ENCODE measurements at places on chromosomes 11 and 22.

DNA sequence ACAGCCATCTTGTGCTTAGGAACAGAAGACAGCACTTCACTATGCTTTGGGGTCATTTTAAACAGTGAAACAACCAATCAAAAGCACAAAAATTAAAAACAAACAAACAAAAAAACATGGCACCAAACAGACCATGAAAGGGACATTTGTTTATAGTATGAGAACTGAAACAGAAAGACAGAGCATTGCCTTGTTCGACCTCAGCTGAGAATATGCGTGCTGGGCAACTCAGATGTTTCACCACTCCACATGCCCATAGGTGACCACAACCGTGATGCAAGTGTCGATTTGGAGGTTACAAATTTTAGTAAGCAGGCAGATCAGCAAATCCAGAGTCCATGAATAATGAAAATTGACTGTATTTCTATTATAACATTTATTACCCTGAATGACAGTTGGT, 30.0 kb downstream of the NNMT start:
- no peak for DNase-seq

DNA sequence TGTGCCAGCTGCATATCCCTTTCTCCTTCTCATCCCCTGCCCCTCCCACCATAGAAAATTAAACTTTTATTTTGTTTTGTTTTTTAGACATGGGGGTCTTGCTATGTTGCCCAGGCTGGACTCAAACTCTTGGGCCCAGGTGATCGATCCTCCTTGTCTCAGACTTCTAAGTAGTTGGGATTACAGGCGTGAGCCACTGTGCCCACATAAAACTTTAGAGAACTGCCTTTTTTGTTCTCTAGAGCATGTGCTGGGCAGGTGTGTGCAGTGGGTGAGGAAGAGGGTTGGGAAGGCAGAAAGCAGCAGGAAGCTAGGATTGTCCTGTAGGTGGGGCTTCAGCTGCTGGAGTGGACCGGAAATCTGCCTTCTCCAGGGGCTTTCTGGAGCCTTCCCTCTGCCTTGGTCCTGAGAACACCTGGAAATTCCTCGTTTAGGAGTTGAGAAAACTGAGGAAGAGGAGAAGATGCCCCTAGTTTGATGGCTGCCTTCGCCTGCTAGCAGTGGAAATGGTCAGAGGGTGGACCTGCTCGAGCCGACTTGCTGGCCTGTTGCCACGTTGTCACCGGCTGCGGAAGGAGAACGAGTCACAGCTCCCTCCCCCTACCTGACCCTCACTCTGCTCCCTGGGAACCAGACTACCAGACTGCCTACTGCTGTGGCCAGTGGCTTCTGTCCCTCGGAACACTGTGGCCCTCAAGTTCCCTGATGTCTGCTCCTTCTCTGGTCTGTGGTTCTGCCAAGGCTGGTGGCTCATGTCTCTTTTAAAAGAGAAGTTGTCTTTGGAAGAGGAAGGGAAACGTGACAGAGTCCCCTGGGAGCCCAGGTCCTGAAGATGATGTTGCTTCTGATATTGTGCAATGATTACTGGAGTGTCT, 4.0 kb downstream of the ST14 start:
- no peak for DNase-seq

- DNase-seq, result no peak
Measured at GRCh38 chr11:112448806-112449205, 188.1 kb upstream of the PLET1 start.

- DNase-seq, result no peak
Measured at GRCh38 chr11:27672836-27673464, 27.3 kb downstream of the BDNF start.

DNA sequence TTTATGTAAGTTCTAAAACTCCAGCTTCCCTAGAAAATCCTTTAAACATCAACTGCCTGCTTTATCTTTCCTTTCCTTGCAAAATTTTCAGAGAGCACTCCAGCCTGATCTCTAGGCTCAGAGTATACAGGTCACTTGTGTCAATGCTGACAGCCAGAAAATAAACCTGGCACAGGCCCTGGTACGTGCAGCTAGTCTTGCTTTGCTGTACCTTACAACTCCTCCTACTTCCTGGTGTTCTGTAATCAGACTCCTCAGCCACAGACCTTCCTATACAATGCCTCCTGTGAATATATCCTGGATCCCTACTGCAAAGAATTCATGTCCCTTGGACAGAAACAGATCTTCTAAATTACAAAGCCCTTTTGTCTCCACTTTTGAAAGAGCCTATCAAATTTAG, 24.2 kb upstream of the TMEM123 start:
- DNase-seq, result no peak

DNA sequence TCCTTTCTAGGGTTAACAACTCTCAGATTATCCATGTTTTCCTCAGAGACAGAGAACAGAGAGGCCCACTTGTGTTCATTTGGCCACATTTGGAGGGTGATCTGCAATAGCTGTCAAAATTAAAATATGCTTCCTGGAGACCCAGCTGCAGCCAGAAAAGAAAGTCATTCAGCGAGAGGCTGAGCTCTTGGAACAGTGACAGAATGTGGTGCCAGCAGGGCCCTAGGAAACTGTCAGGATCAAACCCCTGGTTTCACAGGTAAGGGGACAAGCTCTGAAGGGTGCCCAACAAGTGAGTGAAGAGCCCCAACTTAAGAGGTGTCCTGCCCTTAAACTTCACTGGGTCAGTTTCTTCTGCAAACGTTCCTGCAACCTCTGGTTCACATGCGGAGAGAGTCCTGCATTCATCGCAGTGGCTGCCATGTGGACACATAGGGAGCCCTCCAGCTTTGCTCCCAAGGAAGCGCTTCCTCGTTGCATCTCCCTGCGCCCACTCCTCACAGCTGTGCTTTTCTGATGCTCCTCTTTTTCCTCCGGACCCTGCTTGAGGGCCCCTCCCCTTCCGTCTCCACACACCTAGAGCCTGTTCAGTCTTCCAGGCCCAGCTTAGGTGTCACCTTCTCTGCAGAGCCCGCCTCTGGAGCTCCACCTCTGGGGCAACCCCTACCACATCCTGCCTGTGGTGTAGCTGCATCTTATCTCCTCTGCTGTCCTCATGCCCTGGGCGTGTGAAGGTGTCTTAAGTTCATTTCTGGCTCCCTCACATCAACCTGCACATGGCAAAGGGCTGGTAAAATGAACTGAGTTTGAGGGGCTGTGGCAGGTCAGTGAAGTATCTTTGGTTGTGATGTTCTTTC, 3.9 kb downstream of the UCP3 start:
- DNase-seq, result no peak

- DNase-seq, result no peak
Measured at GRCh38 chr22:39317775-39318506, 1.5 kb downstream of the RPL3 start.

DNA sequence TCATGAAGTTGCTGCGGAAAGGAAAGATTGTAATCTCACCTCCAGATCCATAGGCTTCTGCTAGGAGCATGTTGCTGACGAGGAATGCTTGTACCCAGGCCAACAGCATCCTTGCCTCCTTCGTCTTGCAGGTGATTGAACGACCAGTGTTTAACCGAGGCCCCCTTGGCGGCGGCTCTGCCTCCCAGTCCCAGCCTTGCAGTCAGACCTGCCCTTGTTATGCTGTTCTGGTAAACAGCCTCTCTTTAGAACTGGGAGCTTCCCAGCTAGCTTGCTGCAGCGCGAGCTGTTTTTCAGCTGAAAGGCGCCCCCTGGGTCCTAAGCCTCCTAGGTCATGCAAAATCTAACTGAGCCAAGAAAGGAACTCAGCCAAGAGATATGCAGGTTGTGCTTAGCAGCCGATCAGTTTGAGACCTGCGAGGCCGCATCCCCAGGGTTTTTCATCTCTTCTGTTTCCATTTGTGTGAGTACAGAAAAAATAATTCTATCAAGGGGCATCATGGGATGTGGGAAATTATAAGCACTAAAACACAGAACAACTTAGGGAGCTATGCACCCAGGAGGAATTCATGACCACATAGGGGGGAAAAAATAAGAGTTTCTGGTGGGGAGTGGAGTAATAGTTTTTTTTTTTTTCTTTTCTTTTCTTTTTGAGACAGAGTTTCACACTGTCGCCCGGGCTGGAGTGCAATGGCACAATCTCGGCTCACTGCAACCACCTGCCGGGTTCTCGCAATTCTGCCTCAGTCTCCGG, at the start of gene PIK3IP1:
TSS of gene PIK3IP1 (minus strand) at position 253 of the 754 bp plus-strand sequence. CDS start at position 109, 144 bp downstream.
- DNase-seq, result peak; percentile 69

DNA sequence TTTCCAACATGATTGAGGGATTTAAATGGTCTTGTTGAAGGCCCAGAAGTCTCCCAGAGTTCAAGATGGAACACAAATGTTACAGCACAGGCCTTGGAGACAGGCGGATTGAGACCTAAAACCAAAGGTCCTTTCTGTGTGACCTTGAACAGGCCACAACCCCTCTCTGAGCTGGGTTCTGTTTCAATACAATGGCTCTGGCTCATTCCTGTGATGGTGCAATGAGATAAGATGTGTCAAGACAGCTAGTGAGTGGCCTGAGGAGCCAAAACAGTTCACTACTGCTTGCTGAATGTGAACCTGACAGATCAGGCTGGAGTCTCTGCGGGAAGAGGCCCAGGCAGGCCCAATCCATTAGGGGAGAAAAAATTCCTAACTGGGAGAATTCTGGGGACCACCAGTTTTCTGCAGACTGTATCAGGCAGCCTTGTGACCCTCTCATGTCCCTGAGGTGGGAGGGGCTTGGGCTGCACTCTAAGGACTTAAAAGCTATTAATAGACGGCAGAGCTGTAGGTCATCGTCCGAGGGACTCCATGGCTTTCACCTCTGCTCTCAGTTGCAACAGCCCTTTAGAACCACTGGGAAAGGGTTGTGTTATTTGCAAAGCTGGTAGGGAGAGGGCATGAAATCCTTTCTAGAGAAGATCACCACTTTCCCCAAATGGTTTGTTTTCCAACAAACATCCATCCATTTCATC, 126.1 kb upstream of the TEAD1 start:
- no peak for DNase-seq

- DNase-seq, result no peak
Measured at GRCh38 chr11:30333405-30333804, 10.5 kb downstream of the ARL14EP start.

DNA sequence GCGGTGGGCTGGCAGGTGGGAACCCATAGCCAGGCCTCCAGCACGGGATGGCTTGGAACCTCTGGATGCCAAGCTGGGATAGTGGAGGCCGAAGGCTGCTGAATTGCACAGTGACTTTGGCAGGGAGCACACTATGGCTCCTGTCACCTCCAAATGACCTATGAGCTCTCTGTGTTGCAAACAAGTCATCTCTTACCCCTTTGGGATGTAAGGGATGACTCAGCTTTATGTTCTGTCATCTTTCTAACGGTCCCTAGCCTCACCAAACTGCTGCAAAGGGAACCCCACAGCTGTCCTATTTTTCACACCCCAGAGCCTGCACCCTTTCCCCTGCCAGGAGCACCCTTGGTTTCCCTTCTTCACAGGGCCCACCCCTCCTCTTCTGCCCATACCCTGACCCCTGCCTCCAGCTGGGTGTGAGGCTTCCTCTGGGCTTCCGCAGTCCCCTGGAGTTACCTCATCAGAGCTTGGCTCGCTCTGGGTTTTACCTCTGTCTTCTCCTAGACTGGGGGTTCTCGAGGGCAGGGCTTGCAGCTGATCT, 2.7 kb upstream of the SCUBE1 start:
- no peak for DNase-seq

DNA sequence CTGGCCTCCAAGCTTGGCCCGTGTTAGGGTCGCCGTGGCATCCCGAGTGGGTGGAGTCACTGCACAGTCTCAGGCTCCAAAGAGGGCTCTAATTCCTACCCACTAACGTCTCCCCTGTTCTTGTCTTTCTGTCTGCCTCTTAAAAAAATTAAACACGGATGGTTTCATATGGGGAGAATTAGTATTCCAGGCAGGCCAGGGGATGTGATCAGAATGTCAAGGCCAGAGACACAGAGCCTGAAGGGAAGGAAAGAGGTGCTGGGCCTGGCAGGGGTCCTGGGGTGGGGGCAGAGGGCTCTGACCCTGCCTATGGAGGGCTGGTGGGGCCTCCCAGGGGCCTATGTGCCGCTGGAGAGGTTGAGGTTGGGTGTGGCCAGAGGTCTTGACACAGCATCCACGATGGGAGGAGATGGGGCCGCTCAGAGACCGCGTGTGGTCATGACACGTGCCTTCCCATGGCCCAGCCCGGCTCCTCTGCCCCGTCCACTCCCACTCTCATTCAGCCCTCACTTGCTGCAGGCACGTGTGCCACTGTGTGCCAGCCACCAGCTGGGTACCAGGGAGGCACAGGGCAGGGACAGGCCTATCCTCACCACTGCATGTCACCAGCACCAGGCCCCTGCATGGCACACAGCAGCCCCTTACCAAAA, 56.5 kb downstream of the FLRT1 start:
- DNase-seq, result no peak

GRCh38 chr22:48700566-48701295, 1126.9 kb downstream of the BRD1 start:
- DNase-seq, result no peak

DNA sequence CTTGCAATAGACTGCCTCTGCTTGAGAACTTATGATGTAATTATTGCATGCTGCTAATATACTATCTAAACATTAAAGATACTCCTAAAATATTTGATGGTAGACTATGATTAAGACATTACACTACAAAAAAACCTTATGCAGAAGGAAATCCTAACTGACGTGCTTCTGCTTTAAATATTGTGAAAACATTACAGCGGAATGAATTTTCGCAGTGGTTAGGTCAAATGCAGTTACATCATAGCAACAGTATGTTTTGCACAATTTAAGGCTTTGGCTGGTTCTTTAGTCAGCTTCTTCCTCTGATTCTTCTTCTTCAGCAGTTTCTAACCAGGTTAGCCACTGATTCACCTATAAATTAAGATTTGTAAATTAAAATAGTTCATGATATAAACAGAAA, 11.2 kb downstream of the EIF4G2 start:
- DNase-seq, result no peak

- DNase-seq, result no peak
Measured at GRCh38 chr22:46054091-46055073, 77.4 kb upstream of the WNT7B start.

DNA sequence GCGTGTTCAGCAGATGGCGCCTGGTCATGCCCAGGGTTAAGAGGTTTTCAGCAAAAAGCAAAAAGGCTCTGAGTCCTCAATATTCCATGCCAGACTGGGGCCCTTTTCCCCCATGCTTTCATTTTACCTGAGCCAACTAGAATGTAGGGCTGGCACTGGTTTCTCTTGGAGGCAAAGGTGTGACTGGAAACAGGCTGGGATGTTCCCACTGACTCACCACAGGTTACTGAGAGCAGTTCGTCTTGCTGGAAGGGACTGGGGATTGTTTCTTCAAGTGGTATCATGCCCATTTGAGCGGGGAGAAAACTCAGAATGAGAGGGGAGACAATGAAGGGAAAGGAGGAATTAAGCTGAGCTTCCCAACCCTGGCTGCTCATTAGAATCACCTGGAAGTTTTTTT, 243.9 kb downstream of the TENM4 start:
- DNase-seq, result no peak

- DNase-seq, result no peak
Measured at GRCh38 chr11:21026685-21027084, 357.3 kb downstream of the NELL1 start.

- no peak for DNase-seq
Measured at GRCh38 chr11:65814131-65814985, 19.4 kb upstream of the SNX32 start.
